ENCODE measurements at places on chromosomes 4 and X.

DNA sequence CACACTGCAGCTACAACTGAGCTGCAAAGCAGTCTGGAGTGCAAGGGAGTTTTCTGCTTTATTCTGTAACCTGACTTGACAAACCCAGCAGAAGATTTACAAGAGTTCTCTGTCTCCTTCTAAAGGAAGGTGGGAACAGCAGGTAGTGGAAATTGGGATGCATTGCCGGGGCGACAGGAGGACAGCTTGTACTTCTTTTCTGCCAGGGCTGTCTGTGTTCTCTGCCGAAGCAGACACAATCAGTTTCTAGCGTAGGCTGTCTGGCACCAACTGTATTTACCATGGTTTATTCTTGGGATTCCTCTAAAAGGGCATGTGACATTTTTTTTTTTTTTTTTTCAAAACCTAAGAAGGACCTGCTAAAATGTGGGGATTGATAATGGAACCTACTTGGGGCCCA is 190.8 kb upstream of the GK2 start:
- DNase-seq, result no peak

DNA sequence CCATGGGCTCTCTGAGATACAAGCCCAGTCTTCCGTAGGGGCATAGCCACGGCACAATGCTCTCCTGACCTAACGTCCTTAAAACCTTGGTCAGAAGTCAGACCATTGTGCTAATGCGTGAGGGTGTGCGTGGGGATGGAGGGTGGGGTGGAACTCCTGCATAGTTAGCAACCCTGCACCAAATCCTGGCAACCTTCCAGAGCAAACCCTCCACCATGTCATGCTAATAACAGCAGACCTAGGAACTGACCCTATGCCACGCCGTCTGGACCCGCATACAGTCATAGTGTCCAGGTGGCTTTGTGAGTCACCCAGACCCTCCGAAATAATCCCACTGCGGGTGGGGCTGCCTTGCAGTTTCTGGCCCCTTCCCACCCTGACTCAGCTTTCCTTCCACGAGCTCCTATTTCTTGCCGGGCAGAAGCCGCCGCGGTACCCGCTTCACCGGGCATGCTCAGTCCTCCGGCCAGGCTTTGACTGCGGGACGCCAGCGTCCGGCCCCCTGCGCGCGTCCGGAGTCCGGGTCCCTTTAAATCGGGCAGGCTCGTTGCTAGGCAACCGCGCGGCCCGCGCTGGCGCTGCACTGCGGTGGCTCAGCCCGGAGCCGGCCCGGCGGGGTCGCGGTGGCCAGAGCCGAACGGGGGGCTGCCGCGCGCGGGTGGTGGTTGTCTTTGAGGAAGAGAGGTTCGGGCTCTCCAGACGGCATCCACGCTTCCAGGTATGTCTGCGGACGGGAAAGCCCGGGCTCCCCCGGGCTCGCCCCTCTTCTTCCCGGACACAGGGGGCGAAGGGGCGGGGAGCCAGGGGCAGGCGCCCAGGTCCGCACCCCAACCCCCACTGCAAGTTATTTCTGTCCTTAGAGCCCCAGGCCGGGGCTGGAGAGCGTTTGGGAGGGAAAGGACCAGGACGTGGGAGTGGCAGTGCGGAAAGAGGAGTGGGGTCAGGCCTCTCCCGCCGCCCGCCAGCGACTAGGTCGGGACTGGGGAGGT is at the start of gene CCDC160:
TSS of gene CCDC160 (plus strand) at position 557 of the 989 bp plus-strand sequence. CDS start 7,619 bp downstream, outside the sequence.
- DNase-seq, result no peak

- DNase-seq, result no peak
These were observed 137.2 kb upstream of the ETNPPL start for GRCh38 chr4:108900018-108900580.

DNA sequence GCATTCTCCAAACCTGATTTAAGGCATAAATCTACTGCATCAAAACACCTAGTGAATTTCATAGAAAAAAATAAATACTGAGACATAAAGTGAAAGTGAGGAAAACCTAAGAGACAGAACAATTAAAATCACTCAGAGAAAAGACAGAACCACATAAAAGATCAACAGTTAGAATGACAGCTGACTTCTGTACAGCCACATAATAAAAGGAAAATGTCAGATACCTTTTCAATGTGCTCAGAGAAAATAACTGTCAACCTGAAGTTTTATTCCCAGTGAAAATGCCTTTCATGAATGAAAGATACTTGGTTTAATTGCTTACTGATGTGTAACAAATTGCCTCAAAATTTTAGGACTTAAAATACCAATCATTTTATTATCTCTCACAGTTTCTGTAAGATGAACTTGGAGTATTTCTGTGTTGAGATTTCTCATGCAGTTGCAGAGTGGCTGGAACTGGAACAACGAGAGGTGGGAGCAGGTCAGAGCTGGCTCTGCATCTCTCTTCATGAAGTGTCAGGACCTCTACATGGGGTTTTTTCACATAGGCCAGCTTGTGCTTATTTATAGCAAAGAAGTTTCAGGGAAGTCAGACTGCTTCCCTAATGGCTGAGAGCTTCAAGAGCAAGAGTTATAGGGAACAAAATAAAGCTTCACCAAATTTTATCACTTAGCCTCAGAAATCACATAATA is 11.9 kb upstream of the POF1B start:
- no peak for DNase-seq

GRCh38 chrX:111102636-111103035 is 6.6 kb downstream of the PAK3 start:
- no peak for DNase-seq

DNA sequence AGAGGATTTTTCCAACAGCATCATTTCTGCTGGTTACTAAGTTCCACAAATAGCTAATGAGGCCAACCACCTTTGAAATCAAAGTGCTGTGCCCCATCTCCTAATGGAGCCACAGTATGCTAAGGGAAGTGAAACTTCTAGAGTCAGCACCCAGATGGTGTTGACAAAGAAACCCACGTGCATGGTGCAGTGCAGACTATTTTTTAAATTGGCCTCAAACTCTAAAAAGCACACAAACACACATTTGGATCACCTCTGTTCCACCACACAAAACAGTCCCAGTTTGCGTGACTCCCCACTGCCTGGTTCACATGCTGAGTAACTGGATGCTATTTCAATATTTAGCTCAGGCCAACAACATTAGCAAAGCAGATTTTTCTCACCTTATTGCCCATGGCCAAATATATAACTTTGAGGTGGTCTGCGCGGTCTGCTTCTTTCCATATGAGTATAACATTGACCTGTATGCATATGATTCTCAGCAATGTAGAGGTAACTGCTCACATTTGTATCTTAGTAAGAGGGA is 69.9 kb downstream of the AMELX start:
- no peak for DNase-seq
